ENCODE measurements at places on chromosomes 12 and 14.

GRCh38 chr12:24360461-24360860 lies 411.0 kb upstream of the SOX5 start:
- no peak for DNase-seq

DNA sequence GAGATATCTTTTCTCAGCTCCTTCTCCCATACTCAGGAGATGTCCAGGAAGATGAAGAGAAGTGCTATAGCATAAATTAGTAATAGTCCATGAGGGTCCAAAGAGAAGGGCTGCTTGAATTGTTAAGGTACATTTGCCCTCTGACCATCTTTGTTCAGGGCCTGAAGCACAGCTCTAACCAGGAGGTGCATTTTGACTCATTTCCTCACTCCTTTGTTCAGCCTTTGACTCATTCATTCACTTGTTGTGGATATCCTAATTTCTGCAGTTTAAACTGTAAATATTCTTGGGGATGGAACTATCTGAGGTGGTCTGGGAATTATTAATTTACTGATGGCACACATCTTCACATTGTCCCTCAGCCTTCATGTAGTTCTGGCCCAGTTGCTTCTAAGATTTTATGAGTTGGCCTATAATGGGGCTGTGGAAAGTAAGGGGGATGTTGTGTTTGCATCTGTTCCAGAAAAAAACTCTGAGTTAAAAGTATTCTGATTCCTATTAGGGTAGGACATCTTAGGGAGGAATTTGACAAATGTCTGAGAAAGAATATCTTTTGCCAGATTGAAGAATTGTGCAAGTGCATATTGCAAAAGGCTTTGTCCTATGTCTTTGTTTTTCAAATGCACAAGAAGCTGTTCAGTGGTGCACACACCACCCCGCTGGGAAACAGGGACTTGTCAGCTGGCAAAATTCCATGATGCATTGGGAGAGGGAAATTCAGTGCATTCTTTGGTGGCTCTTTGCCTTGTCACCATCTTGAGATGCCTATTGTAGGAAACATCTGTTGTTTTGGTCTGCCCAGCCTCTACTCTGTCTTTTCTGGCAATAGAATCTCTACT lies 22.1 kb downstream of the SMOC1 start:
- no peak for DNase-seq

GRCh38 chr12:94900496-94900895 lies 103.0 kb downstream of the NDUFA12 start:
- no peak for DNase-seq

GRCh38 chr12:59937148-59937547 lies 341.3 kb downstream of the SLC16A7 start:
- DNase-seq, result no peak

DNA sequence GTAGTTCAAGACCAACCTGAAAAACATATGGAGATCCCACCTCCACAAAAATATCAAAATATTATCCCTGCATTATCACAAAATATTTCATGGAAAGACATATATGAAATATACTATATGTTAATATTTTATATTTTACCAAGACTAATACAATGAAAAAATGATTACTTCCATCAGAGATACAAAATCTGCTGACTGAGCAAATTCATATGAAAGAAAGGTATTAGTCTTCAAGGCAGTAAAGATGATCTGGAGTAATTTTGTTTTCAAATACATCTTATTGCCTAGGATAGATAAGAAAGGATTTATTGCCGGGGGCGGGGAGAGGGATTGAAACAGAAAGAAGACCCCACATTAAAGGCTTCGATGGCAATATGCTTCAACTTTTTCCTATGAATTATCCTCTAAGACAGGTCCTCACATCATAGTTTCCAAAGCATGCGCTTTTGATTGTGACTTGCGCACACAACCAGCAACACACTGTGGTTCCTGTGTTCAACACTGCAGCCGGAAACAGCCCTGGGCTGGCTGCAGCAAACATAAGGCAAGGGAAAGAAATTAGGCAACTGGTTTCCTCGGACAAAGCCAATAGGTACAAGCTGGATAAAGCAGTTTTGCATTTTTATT lies 83.2 kb downstream of the SPPL3 start:
- no peak for DNase-seq

DNA sequence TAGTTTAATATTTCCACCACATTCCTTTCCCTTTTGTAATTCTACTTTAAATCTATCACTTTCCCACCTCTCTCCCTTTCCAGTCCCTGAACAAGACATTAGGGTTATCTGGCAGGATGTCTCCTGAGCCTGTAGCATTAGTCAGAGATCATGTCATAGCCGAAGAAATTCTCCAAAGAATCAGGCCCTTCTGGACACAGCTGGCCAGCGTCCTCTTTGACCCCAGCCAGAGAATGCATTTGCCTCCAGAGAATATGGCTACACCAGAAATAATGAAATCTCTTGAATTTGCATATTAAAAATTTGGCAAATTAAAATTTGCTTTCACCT lies 56.7 kb downstream of the NTF3 start:
- DNase-seq, result no peak

DNA sequence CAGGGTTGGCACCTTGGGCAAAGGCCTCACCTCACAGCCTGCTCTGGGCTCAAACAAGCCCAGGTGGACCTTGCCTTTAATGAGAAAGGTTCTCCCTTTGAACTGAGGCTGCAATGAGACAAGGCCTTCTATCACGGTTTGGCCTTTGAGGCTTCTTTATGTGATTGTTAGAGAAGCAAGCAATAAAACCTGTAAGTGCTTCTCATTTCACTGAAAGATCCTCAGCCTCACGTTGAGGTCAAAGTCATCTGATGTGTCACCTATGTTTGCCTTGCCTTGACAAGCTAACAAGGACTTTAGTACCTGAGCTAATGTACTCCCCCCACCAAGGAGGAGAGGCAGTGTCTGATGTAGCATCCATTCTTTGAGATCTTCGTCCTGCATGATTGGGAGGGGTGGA lies 155.9 kb upstream of the RBM19 start:
- DNase-seq, result no peak

DNA sequence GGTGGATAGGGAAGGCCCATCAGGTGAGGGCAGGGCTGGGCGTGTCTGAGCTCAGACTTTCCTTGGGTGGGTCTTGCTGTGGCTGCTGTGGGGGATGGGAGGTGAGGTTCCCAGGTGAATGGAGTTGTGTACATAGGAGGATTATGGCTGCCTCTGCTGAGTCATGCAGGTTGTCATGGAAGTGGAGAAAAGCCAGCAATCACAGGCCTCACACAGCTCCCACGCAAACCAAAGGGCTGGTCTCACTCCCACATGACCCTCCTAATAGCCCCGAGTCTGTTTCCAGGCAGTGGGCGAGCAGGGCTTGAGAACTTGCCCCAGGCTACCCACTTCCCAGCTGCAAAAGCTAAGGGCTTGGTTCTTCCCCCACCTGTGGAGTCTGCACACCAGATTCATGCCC lies 149.5 kb downstream of the IPO8 start:
- DNase-seq, result no peak

DNA sequence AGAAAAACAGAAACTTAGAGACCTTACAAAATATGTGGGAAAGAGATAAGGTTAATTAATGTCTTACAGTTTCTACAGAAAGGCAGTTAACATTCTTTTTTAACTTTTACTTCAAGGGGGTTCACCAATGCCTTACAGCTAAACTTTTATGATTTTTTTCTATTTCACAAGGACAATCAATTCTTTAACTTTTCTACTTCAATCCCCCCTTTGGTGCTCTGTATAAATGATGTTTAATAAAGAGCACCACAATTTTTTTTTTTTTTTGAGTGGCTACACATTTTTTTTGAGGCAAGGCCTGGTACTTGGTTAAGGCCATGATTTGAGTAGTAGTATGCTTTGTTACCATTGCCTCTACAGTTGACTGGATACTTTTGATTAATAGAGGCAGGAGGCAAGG lies 279.6 kb downstream of the PRKD1 start:
- no peak for DNase-seq

DNA sequence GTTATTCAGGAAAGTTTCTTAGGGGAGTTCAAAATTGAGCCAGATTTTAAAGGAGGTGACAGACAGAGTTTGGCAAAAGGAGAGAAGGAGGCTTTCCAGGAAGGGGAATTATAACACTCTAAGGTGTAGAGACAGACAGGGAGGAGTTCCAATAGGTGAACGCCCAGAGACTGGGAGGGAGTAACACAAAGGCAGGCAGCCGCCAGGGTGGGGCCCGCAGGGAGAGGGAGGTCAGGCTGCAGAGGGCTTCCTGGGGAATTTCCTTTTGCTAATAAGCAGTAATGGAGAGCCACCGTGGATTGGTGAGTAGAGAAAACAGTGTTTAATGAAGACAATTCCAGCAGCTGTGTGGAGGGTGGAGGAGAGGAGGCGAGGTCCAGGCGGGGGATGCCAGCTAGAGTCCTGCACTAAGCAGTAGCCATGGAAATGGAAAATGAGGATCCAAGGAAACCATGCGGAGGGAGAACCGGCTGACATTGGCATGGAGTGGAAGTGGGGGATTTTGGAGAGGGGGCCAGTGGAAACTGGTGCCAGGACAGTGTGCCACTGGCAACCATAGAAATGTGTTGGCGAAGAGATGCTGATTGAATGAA lies 22.2 kb downstream of the GRIN2B start:
- DNase-seq, result no peak

DNA sequence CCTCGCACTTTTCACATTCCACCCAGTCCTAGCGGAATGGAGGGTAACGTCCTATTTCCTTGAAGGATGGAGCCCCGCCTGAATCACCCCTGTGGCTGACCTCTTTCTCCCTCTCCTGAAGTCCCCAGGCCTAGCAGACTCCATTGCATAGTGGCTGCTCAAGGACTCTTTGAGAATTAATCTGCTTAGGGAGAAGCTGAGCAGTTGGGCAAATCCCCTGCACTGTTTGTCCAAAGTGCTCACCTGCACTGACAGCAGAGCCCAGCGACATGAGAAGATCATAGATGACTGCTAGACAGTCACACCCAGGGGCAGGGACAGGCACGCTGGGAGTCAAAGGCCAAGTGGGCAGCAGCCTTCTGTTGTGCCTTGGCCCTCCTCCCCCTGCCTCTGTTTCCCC lies 37.7 kb upstream of the DICER1 start:
- DNase-seq, result peak; percentile 52

DNA sequence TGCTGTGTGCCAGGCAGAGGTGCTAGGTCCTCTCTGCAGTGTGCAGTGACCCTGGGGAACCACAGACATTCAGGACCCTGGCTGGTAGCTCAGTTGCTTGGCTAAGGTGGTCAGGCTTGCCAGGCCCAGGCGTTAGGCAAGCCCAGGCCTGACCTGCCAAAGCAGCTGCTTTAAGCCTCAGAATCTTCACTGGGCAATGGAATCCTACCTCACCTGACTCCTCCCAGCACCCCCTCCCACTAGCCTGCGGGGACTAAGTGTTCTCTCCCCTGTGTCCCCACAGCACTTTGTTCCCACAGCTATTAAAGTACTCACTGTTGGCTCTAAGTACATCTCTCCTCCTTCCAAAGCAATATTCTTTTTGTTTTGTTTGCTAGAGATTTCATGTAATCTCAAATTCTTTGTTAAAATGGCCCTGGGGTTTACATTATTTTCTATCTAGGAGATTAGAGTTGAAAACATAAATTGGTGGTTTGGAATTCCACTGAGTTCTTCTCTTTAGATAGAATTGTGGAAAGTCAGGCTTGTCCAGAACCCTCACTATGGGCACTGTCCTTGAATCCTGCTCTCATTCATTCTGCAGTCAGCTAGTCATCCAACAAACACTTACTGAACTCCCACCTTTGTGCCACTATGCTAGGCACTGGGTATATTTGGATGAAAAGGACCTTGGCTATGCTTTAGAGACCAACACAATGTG lies 44.4 kb downstream of the DGLUCY start:
- no peak for DNase-seq

GRCh38 chr12:127450826-127451225 lies 816.1 kb upstream of the TMEM132C start:
- DNase-seq, result no peak

GRCh38 chr14:65414961-65415589 lies 2.5 kb downstream of the FUT8 start:
- no peak for DNase-seq

DNA sequence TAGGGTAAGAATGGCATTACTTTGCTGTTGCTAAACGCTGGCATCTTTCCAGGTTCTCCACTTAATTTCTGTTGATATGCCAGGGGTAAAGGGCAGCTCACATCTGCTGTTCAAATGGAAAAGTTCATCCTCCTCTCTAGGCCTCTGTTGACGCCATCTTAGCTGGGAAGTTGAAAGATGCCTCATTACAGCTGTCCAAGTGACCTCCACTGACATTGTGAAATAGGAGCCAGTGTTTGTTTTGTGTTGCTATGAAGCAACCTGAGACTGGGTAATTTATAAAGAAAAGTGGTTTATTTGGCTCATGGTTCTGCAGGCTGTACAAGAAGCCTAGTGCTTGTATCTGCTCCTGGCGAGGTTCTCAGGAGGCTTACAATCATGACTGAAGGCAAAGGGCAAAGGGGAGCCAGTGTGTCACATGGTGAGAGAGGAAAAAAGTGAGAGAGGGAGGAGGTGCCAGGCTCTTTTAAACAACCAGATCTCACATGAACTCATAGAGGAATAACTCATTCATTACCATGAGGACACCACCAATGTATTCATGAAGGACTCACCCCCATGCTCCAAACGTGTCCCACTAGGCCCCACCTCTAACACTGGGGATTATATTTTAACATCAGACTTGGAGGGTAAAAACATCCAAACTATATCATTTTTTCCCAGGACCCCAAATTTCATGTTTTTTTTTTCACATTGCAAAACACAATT lies 3.2 kb upstream of the ADAM21 start:
- no peak for DNase-seq

DNA sequence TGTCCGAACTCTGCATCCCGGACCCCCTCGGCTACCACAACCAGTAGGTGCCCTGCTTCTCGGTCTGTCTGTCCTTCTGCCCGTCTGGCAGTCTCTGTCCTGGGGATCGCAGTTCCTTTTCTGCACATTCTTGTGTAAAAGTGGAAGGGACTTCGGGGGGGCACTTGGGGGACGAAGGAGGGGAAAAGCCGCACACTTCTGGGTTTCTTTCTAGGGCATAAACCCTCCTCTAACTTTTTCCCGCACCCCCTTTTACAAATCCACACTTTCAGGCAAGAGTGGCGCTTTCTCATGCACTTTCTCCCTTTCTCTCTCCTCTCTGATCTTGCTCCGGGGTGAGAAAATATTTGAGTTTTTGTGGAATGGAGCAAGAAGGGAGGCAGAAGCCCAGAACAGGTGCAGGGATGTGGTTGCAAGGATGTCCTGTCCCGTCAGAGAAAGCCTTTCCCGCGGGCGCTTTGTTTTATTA lies 506 bp downstream of the ESRRB start:
- DNase-seq, result no peak

GRCh38 chr12:22974865-22975264 lies 349.9 kb downstream of the ETNK1 start:
- DNase-seq, result no peak

- DNase-seq, result peak; percentile 90
These were observed 58.8 kb upstream of the GPR68 start for GRCh38 chr14:91303091-91303923.

GRCh38 chr12:111221062-111222026 lies 147.6 kb downstream of the PHETA1 start:
- peak; percentile 64 for DNase-seq

GRCh38 chr12:24121911-24122310 lies 172.4 kb upstream of the SOX5 start:
- DNase-seq, result no peak

- DNase-seq, result no peak
These were observed 2.2 kb downstream of the PCBP2 start for GRCh38 chr12:53453953-53454640.
